ENCODE measurements at places on chromosomes 16 and 17.

- no peak for DNase-seq
Measured at GRCh38 chr17:68461589-68461988, 4.3 kb upstream of the WIPI1 start.

GRCh38 chr16:62700426-62701294 is 664.4 kb upstream of the CDH8 start:
- DNase-seq: no peak

DNA sequence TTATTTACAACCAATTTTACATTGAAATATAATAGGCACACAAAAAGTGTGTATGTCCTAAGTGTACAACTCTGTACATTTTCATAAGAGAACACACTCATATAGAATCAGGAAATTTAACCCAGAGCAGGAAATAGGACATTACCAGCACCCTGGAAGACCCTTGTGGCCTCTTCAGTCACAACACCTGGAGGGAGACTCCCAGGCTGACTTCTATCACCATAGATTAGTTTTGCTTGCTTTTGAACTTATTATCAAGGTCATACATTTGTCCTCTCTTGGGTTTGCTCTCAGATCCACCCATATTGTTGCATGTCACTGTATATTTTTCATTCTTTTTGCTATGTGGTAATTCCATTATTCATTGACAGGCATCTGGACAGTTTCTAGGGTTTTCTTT is 5.8 kb downstream of the RIPOR1 start:
- no peak for DNase-seq

DNA sequence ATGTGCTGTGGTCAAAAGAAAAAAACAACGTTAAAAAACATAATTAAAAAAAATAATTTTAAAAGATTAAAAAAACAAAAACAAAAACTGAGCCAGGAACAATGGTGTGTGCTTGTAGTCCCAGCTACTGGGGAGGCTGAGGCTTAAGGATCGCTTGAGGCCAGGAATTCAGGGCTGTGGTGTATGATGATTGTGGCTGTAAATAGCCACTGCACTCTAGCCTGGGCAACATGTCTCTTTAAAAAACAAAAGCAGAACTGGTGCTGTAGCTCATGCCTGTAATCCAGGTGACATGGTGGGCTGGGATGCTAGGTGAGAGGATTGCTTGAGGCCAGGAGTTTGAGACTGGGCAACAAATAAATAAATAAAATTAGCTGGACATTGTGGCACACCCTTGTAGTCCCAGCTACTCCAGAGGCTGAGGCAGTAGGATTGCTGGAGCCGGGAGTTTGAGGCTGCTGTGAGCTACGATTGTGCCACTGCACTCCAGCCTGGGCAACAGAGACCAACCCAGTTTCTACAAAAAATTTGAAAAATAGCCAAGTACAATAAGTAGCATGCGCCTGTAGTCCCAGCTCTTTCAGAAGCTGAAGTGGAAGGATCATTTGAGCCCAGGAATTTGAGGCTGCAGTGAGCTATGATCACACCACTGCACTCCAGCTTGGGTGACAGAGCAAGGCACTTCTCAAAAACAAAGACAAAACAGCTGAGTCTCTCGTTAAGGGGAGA is 43.6 kb downstream of the NFATC3 start:
- no peak for DNase-seq

DNA sequence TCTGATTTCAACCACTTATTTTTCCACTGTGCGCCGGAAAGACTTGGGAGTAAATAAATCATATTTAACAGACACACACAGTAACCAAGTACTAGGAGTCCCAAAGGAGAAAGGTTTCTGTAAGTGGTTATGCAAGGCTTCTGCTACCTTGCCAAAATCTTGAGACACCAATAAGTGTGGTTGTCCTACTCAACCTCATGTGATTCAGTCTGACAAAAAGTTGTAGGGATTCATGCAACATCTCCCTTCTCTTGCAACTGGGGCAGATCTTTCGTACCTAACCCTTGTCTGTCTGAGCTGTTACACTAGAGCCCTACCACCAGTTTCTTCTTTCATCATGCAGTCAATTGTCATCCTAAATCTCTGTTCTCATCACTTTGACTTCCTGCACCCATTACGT is 69.9 kb upstream of the NUDT7 start:
- no peak for DNase-seq

DNA sequence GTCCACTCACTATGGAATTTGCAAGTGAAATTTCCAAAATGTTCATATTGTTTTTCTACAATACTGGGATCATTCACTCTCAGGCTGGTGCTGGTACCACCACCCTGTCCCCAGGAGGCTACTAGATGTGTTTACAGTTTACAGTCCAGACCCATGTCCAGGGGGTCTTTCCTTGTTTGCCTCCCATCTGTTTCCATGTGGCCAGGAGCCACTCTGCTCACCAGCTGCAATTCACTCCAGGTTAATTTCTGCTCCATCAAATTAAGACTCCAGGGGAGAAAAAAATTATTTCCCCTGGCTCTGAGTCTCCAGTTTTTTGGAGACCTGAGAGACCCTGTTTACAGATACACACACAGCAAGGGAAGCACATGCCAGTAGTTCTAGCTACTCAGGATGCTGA is 12.5 kb upstream of the SRSF1 start:
- no peak for DNase-seq

DNA sequence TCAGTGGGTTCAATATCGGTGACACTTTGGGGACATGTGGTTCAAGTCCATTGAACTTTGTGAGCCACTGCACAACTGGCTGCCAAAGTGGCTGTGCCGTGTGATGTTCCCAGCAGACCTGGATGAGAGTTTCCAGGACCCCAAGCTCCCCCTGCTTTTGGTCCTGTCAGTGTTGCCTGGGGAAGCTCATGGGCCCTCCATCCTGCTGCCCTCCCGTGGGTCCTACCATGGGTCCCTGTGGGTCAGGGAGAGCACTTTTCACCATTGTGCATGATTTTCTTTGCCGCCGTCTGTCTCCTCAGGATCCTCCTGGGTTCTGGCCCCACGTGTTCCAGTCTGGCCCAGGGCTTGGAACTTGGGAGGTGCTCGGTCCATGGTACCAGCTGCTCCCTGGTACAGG is 38.1 kb downstream of the LGALS9 start:
- DNase-seq: no peak

- no peak for DNase-seq
Measured at GRCh38 chr16:25580041-25580440, 111.7 kb upstream of the HS3ST4 start.

DNA sequence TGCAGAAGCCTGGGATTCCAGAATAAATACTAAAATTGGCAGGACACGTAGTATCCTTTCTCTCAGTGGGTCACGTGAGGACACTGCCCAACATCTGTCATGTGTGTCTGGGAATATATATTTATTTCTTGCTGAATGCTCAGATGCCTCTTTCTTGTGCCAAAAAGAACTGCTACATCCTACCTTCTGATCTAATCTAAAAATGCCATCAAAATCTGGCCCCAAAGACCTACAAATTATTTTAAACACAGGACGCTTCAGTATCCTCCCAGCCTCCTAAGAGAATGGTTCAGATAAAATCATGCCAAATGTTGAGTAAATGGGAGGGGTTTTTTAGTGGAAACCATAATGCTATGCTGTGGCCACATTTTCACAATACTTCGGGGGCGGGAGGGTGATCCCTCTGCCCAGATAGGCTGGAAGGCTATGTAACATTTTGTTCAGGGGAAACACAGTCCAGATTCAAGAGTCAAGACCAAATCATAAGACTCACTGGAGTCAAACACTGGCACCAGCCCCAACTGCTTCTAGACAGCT is 22.9 kb upstream of the CORO6 start:
- DNase-seq: no peak

DNA sequence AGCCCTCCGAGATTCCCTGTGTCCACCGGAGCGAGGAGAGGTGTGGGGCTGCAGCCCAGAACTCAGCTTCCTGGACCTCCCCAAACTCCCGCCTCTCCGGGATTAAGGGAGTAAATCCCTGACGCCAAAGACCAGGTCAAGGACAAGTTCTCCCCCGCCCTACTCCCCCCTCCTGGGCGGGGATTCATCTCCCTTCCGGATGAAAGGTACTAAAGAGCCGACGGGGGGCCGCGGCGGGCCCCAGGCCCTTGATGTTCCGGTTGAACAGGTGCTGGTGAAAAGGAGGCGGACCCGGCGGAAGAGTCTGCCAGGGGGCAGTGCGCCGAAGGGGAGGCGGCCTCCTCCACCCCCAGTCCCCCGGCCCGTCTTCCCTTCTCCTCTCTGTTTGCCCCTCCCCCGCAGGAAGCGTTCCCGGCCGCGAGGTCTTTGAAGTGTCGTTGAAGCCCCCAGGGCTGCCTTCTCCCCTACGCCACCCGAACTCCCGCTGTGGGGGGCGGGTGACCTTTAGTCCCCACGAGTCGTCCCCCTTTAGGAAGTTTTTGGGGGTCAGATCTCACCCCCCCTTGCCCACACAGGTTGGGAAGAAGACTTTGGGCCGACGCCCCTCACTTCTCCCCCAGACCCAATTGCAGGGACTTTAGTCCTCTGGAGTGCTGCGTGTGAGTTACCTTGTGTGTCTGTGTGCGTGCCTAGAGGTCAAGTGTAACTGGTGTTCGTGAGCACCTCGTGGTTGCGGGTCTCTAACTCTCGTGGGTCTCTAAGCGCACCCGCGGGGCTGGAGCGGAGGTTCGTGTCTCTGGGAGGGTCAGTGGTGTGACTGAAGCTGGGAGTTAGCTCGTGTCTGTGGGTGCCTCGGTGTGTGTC is 1.1 kb upstream of the MLLT6 start:
- DNase-seq: no peak

- DNase-seq: no peak
Measured at GRCh38 chr16:54281535-54282201, 4.9 kb downstream of the IRX3 start.

GRCh38 chr16:24010440-24011089 is 174.8 kb downstream of the PRKCB start:
- peak; percentile 32 for DNase-seq

GRCh38 chr17:38730526-38731379 is 612 bp downstream of the CISD3 start:
- no peak for DNase-seq

Data from keratinocyte (primary cell).